Fibroblast of the aortic adventitia (primary cell): ENCODE measurements at places on chromosomes 13 and 19. TPM values are rescaled to one million over a fixed set of nuclear protein-coding genes. Genes with fewer than 3 reads are reported as not detected.

VSTM2B gene
- total RNA-seq = not detected in 2 replicates

EXOSC5 gene
- total RNA-seq = 12.1 and 14.6 TPM in 2 replicates

GRCh38 chr13:32278426-32278825 lies 36.7 kb downstream of the ZAR1L start:
- DNase-seq = no peak

DNA sequence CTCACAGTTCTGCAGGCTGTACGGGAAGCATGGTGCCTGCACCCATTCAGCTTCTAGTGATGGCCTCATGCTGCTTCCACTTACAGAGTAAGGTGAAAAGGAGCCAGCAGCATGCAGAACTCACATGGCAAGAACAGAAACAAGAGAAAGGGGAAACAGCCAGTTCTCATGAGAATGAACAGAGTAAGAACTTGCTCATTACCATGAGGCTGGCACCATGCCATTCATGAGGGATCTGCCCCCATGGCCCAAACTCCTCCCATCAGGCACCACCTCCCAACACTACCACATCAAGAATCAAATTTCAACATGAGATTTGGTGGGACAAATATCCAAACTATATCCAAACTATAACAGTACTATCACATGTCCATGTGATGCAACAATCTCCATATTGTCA lies 72.1 kb downstream of the KATNAL1 start:
- peak; percentile 10 for DNase-seq

DNA sequence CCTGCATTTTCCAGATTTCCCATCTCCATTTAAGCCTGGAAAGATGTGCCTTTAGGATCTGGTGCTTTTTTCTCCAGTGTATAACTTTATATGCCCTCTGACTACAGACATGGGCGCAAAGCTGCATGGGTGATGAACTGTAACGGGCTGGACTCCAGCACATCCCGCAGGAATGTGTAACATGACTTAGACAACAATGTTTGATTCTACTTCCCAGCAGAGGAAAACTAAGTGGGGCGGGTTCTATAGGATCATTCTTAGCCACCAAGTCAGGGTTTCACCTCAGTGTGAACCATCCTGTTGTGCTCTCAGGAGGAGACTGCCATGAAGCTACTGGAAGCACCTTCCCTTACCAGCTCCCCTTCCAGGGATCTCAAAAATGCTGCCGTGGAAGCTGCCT lies 93.2 kb upstream of the SERP2 start:
- DNase-seq = peak; percentile 22

GRCh38 chr13:62046512-62046911 lies 630.9 kb upstream of the PCDH20 start:
- DNase-seq = no peak

NKG7 gene
- not detected in 2 replicates for total RNA-seq

GRCh38 chr19:17282488-17283125 lies 906 bp downstream of the ANKLE1 start:
- DNase-seq = peak; percentile 68
